Neural crest cell (in vitro differentiated cells): ENCODE measurements at places on chromosomes 3 and 15. TPM values are rescaled to one million over a fixed set of nuclear protein-coding genes. Genes with fewer than 3 reads are reported as not detected.

Gene NR2E3
- not detected in 2 replicates for total RNA-seq

GRCh38 chr3:25581823-25582222 is 82.9 kb downstream of the TOP2B start:
- DNase-seq, result no peak
- H3K36me3 ChIP-seq, result no peaks in the 10 kb centered on the region
- H3K4me3 ChIP-seq, result peak overlapping the region; percentile 7

DNA sequence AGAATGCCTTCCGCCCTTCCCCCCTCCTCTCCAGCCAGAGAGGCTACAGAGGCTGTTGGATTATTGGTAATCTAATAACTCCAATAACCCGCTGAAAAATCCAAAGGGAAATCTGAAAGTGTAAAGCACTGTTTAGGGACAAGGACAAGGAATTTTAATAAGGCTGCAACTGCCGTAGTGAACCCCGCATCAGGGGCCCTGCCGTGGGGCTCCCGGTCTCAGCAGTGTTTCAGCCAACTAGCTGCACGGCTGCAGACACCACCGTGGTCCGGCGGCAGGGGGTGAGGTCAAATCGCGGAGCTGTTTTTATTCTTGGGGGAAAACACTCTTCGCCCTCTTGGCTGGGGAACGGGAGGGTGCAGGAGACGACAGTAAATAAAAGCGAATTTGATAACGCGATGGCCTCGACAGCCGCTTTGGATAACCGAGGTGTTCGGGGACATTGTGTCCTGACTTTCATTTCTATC is 6.1 kb downstream of the BCL6 start:
- H3K36me3 ChIP-seq, result no peaks in the 10 kb centered on the region
- DNase-seq, result no peak
- peak overlapping the region; percentile 96 for H3K4me3 ChIP-seq

- no peaks in the 10 kb centered on the region for H3K36me3 ChIP-seq
- no peak overlapping the region for H3K4me3 ChIP-seq
- no peak overlapping the region for H3K27ac ChIP-seq
These were observed 65.1 kb upstream of the MBNL1 start for GRCh38 chr3:152203652-152204051.

DNA sequence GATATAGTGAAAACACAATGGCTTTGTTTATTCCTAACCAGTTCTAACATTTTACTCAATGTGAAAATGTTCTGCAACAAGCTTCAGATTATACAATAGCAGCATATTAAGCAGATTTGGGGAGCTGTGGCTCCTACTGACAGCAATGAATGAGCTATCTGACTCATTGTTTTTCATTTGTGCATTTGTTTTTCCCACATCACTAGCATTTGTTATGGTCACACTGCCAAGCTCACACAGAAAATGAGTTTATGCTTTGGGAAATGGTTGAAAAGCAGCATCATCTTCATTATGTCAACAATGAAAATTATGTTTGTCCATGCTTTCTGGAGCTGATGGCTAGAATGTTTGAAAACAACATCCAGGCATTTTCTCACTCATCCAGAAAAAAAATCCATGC is 53.5 kb downstream of the ZPLD1 start:
- H3K27me3 ChIP-seq, result no peaks in the 10 kb centered on the region
- no peak for DNase-seq
- H3K36me3 ChIP-seq, result no peaks in the 10 kb centered on the region
- H3K4me3 ChIP-seq, result no peak overlapping the region
- no peaks in the 10 kb centered on the region for H3K4me1 ChIP-seq

GRCh38 chr15:77457905-77458265 is 37.2 kb downstream of the HMG20A start:
- no peaks in the 10 kb centered on the region for H3K27me3 ChIP-seq
- H3K27ac ChIP-seq, result no peak overlapping the region
- H3K4me3 ChIP-seq, result no peak overlapping the region
- DNase-seq, result no peak
- H3K4me1 ChIP-seq, result peaks cover 17% of the 10 kb centered on the region

GRCh38 chr15:92541291-92542200 is 114.0 kb downstream of the FAM174B start:
- H3K4me3 ChIP-seq, result no peak overlapping the region
- no peaks in the 10 kb centered on the region for H3K36me3 ChIP-seq

- DNase-seq, result no peak
- H3K27me3 ChIP-seq, result peaks cover 16% of the 10 kb centered on the region
- peaks cover 56% of the 10 kb centered on the region for H3K4me1 ChIP-seq
- no peak overlapping the region for H3K27ac ChIP-seq
- no peak overlapping the region for H3K4me3 ChIP-seq
These were observed 260.9 kb upstream of the HES1 start for GRCh38 chr3:193874997-193875593.
